ENCODE measurements at places on chromosomes 11 and 22. TPM values are rescaled to one million over a fixed set of nuclear protein-coding genes. Genes with fewer than 3 reads are reported as not detected.

DNA sequence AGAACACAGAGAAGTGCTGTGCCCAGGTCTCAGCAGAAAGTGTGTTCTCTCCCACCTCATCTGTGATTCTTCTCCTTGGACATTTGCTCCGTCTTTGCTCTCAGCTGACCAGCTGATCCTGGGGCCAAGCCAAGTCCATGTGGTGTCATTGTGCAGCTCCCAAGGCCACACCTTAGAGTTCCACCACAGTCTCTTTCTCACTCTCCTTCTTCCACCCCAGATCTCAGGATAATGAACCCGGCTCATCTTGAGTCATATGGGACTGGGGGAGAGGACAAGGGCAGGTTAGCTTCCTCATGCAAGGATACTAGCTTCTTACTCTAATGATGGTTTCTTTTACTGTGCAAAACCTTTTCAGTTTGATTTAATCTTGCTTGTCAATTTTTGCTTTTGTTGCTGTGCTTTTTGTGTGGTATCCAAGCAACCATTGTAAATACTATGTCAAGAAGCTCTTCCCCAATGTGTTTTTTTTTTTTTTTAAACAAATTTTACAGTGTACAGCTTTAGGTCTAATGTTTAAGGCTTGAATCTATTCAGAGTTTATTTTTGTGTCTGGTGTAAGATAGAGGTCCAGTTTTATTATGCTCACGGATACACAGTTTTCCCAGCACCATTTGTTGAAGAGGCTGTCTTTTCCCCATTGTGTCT lies 75.0 kb upstream of the OR4B1 start:
- no peak for DNase-seq

DNA sequence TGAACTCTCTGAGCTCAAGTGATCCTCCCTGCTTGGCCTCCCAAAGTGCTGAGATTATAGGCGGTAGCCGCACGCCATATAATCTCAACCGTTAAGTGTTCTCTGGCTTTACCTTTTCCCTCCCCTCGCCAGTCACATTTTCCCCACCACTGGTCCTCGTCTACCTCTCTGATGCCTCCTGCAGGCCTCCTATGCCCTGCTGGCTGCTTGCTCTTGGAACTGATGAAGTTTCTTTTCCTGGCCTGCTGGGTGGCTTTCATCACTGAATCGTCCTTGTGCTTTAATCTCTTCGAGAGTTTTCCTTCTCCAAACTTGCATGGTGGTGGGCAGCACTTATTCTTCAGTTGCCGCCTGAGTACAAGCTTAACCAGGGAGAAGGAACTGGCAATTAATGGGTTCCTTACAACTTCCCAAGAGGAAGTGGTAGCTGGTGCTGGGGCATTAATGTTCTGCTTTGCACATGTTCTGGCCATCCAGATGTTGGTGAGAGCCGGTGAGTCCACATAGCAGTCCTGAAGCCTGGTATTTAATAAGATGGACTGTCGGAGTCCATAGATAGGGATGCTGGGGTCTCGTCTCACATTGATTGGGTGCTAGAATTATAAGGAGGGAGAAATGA lies 1.3 kb downstream of the C22orf31 start:
- no peak for DNase-seq

CSTPP1 gene
- total RNA-seq, result 146 TPM

GRCh38 chr11:64321533-64321932 lies 3.6 kb downstream of the PRDX5 start:
- peak; percentile 81 for DNase-seq

RIBC2 gene
- total RNA-seq, result 0.55 TPM

UBQLNL gene
- total RNA-seq, result not detected

DNA sequence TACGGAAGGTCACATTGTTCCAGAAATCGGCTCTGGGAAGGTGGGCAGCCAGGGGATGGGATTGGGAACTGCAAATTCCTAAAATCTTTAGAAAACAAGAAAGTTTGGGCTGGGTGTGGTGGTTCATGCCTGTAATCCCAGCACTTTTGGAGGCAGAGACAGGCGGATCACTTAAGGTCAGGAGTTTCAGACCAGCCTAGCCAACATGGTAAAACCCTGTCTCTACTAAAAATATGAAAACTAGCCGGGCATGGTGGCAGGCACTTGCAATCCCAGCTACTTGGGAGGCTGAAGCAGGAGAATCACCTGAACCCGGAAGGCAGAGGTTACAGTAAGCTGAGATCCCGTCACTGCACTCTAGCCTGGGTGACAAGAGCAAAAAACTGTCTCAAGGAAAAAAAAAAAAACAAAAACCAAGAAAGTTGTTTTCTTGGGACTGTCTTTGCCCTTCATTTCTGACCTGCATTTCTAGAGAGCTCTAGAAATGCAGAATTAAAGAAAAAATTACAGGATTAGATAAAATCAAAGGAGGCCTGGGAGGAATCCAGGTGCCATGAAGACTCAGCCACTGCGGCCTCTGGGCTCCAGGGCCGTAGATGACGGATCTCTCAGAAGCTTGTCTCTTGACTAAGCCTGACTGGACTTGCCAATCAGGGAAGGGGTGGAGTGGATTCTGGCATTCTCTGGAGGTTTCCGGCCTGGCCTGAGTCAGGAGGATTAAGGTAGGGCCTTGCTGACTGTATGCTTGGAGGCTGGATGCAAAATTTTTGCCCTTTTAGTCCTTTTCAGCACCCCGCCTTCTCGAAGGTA lies 5.3 kb upstream of the MALAT1 start:
- peak; percentile 88 for DNase-seq

HBG1 gene
- total RNA-seq, result not detected

DNA sequence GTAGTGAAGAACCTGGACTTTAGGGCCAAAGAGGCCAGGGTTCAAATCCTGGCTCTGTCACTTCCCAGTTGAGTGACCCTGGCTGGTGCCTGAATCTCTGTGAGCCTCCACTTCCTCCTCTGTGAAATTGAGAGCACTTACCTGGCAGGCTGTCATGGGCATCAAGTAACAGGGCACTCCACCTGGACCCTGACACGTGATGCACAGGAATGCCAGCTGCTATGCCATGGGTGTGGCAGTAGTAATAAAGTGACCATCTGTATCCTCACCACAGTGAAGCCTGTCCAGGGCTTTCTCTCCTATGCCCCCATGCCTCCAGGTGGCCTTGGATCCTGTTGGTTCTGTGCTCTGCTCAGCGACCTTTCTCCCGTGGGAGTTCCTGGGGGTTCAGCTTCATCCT lies 29.8 kb upstream of the PPP6R3 start:
- DNase-seq, result no peak

GRCh38 chr11:17036666-17037658 lies 22.7 kb upstream of the PLEKHA7 start:
- DNase-seq, result peak; percentile 54

- peak; percentile 24 for DNase-seq
These were observed 15.5 kb upstream of the MS4A12 start for GRCh38 chr11:60477035-60477445.

DNA sequence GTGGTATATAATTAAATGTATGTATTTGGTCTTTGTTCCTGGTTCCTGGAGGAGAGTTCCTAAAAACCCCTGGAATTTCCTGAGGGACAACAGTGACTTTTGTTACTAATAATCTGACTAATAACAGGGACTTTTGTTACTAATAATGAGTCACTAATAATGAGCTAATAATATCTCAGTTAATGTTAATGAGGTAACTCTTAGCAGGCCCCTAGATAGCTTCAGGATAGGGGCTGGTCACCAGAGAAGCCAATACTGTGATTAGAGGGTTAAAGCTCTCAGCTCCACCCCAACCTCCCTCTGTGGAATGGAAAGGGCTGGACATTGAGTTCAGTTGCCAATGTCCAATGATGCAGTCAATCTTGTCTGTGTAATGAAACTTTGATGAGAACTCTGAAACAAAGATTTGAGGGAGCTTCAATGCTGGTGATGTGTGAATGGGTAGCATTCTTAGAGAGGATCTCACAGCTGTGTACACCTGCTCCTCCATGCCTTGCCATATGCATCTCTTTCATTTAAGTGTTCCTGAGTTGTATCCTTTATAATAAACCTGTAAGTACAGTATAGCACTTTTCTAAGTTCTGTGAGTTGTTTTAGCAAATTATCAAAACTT lies 1431.4 kb upstream of the TENM4 start:
- no peak for DNase-seq

DNA sequence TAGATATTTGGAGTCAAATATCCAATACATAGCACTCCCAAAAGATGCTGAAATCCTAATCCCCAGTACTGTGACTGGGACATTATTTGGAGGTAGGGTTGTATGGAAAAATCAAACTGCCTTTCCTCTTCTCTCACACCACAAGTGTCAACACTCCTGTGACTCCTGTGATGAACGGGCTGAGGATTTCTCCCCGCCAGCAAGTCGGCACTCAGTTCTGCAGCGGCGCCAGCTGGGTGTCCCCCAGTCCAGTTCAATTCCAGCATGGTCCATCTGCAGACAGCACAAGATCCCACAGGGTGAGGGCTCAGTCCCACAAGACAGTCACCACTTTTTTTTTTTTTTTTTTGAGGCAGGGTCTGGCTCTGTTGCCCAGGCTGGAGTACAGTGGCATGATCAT lies 4.3 kb upstream of the PARVB start:
- DNase-seq, result no peak

GRCh38 chr11:22082178-22082577 lies 110.7 kb upstream of the ANO5 start:
- no peak for DNase-seq

- DNase-seq, result no peak
These were observed 906.3 kb downstream of the DLG2 start for GRCh38 chr11:84720706-84721402.

GRCh38 chr11:30155428-30155827 lies 75.4 kb upstream of the FSHB start:
- no peak for DNase-seq

MRGPRX3 gene
- total RNA-seq, result not detected

GRCh38 chr11:125398475-125398874 lies 97.6 kb downstream of the FEZ1 start:
- no peak for DNase-seq

DNA sequence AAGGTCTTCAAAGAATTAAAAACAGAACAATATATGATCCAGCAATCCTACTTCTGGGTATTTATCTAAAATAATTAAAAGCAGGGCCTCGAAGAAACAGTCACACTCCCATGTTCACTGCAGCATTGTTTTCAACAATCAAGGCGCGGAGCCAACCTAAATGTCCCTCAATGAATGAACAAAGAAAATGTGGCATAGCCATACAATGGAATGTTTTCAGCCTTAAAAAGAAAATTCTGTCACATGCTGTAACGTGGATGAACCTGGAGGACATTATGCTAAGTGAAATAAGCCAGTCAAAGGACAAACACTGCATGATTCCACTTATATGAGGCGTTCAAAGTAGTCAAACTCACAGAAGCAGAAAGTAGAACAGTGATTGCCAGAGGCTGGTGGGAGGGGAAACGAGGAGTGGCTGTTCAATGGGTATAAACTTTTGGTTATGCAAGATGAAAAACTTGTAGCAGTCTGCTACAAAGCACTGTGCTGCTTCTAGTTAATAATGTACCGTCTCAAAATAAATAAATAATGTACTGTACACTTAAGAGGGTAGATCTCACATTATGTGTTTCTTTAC lies 41.2 kb downstream of the SNX19 start:
- DNase-seq, result no peak

DNA sequence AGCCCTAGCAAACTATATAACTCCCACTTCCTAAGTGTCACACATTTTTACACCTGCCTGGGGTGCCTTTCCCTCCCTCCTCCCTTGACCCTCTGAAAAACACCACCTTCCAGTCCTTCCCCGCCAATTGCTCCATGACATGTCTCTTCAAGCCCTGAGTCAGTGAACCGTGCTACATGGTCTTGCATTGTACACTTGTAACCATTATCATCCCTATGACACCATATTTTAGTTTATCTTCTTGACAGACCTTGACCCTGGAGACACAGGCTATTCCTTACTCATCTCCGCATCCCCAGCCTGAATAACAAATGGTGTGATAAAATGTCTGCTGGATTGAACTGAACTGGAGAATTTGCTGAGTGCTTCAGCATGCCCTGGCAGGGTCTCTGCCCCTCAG lies 36.9 kb downstream of the TNKS1BP1 start:
- no peak for DNase-seq

DNA sequence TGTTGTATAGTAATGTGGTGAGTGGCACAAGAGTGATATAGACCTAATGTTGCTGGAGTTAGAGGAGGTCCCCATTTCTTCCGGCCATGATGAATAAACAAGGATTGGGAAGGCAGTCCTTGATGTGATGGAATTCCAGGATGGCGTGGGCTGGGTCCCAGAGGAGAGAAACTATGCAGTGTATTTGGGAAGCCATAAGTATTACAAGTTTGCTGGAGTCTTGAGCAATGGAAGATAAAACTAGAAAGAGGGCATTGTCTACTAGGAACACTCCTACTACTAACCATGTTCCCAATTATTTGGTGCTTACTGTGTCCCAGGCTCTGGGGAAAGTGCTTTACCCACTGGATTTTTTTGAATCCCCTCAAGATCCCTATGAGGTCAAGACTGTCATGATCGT lies 20.0 kb downstream of the LDLRAD3 start:
- DNase-seq, result no peak

DNA sequence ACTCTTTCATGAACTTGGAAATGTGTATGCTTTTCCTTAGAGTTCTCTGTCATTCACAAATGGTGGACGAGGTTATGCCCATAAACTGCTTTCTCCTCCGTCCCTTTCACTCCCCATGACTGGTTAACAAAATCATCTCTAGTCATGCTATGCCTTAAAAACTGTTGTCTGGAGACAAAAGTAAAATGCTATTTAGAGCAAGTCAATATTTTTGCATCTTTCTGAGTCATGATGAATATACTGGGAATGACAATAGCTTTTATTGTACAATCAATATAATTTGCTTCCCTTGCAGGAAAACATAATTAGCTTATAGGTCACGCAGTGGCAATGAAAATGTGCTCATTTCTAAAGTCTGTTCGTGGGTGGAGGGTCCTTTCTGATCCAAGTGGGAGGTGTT lies 216.7 kb upstream of the SORL1-AS1 start:
- DNase-seq, result no peak

- DNase-seq, result peak; percentile 68
These were observed 4.4 kb upstream of the SREBF2 start for GRCh38 chr22:41828516-41828915.

GRCh38 chr22:50294319-50294656 lies 13.2 kb downstream of the PLXNB2 start:
- DNase-seq, result no peak

PIH1D2 gene
- not detected for total RNA-seq

DBX1 gene
- total RNA-seq, result not detected

GRCh38 chr11:61114913-61115312 lies 12.6 kb downstream of the CD5 start:
- DNase-seq, result no peak

GRCh38 chr11:86803136-86804045 lies 3.0 kb downstream of the PRSS23 start:
- DNase-seq, result no peak

OR5B21 gene
- total RNA-seq, result not detected

DNA sequence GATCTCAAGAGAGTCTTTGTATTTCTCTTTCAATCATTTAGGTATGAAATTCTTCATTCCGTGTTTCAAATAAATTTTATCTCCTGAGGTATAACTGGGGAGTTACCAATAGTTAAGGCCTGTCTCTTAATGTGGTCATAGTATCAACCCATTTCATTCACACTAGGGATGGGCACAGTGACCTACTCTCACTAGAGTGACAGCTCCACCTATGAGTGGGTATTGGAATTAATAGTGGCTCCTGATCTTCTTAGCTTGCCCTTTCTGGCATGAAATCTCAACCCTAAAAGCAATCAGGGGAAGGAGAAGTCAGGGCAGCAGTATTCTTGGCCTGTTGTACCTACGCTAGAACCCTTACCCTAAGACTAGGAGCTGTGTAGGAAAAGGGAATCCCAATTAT lies 507.7 kb downstream of the FAM181B start:
- DNase-seq, result no peak

GRCh38 chr11:125572916-125573315 lies 3.6 kb downstream of the EI24 start:
- DNase-seq, result no peak

All from stomach (tissue), 19 donors.